ENCODE measurements at places on chromosomes 1 and 21. TPM values are rescaled to one million over a fixed set of nuclear protein-coding genes. Genes with fewer than 3 reads are reported as not detected.
A peak's percentile ranks its signal among the peaks of the same experiment; 100 is the strongest.

Gene OR2M3
- total RNA-seq, result not detected

- DNase-seq, result no peak
These were observed 294.7 kb downstream of the SIPA1L2 start for GRCh38 chr1:232335261-232335660.

Gene CNTN2
- 0.28 TPM for total RNA-seq

DNA sequence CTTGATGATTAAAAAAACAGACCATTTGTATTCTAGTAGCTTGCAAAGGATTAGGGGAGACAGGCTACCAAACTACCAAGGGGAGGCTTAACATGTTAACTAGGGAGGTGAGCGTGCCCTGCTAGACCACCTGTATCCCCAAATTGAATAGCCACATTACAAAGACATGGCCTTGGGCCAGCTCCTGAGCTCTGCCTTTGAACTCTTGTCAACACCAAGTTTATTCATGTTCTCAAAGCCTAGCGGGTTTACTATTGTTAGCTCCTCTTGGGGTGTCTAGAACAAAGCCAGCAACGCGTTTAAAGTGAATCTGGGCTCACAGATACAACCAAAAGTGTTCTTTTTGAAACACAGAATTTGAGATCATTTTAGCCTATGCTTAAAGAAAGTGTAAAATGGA lies 36.3 kb downstream of the SMYD2 start:
- no peak for DNase-seq

DNA sequence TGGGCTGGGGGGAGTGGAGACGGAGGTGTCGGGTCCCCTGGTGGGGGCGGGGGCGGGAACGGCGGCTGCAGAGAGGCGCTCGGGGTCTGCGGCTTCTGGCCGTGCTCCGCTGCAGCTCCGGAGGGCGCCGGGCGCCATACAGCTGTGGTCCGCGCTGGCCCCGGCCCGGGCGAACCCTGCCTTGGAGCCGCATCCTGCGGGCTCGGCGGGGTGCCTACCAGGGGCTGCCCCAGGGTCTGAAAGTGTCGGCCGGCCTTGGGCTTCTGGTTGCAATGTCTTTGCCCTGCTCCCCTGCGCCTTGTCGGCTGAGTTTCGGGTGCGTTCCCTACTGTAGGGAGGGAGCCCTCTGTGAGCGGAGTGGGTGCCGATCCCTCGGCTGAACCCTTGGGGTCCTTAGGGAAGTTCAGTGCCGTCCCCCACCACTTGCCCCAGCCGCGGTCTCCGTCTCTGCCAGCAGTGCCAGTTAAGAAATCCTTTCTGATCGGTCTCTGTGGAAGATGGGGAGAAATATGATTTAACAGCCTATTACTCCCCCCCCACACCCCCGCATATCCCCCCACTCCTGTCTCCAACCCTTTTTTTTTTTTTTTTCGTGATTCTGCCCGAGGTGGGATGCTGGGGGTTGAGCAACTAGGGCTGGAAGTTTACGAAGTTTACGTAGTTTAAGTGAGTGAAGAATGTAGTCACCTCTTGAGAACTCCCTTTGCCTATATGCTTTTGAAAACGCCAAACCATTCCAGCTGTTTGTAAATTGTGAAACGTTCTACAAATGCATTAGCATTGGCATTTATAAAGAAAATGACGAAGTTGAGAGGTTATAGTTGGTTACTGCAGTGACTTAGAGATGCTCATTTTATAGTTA lies 588 bp downstream of the NEXN start:
- peak; percentile 82 for DNase-seq

DNA sequence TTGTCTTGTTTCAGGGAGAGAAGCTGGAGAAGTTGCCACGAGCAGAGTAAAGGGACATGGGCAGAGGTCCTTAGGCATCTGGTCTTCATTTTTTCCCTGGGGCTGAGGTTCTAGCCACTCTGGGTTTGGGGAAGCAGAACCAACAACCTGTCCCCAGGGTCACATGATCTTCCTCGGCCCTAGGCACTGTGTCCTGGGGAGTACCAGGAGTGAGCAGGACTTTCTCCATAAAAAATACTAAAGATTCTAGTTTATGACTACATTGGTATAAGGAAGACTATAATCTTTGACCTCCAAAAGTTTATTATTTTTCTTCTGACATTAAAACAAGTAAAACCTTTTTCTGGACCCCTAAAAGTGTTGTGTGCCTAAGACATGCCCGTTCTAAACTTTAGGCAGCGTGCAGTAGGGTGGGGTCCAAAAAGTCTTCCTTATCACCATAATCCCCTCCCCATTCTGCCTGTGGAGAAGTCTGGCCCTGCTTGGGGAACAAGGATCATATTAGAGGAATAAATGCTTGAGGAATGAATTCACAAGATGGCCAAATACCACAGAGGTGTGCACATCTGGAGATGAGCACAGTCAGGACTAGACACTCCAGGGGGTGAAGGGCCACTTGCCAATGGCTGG lies 19.3 kb upstream of the IGSF3 start:
- no peak for DNase-seq

DNA sequence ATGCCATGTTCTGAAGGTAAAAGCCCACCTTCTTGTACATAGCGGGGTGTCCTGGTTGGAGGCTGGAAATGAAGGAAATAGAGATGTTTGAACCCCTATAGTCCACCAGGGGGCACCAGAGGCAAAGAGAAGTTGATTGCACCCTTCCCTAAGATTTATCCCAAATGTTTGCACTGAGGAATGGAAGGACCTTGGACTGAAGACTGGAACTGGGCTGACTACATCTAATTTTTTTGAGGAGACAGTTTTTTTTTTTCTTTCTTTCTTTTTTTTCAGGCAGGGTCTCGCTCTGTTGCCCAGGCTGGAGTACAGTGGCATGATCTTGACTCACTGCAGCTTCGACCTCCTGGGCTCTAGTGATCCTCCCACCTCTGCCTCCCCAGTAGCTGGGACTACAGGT lies 55.3 kb upstream of the EIF4G3 start:
- DNase-seq, result no peak

Gene YIPF1
- total RNA-seq, result 15.1 TPM

Gene FHAD1
- total RNA-seq, result not detected
